Stimulated activated CD4-positive, alpha-beta T cell treated with anti-CD3 and anti-CD28 coated beads, TNF-alpha, amount 100 ng/mL, for 24 hours (primary cell): ENCODE measurements at places on chromosomes 12 and 14.

DNA sequence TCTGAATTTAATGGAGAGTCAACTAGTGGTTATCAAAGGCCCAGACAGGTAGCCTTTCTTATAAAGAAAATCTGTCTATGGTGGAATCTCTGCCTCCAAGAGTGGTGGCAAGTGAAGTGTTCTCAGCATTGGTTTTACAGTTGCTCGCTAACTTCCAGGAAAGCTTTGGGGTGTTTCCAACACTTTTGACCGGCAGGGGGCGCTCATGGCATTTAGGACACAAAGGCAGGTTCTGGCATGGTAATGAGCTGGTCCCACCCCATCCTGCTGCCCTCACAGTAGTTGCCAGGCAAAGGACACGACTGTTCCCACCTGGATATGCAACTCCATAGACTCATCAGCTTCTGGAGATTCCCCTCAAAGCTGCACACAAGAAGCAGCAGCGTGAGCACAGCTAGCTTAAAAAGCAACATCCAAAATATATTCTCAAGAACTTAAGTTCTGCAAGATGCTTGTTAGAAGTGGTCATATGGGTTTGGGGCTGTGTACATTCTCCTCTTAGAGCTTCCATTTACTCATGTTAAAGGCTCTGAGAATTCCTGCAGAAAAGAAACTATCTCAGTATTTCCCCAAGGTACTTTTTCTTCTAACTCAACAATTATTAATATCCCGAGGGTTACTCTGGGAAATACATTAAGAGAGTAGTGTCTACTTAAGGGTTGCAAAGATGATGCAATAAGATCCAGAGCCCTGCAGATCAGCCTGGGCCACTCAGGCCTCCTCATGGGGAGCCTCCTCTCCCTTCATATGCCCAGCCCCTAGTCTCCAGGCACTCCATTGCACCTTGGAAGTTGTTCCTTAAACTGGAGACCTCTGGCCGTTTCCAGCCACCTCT, 14.8 kb downstream of the PROX2 start:
- peak; percentile 82 for DNase-seq

GRCh38 chr14:21924479-21924878, 250.9 kb upstream of the OR4E1 start:
- peak; percentile 37 for DNase-seq

DNA sequence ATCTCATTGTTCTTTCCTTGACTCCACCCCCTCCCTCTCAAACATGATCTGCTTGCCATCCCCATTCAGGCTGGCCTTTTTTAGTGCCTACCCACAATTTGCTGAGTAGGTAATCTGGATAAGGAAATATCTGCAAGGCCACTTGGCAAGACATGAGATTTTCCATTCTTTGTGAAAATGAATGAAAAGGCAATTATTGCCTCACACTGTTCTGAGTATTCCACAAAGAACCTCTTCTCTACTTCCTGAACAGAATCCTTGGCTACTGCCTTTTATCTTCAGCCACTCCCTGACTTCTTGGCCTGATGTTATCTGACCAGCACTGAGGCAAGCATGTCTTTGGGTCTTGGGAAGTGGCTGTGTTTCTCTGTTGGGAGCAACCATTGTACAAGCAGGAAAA, 263.2 kb upstream of the ATP2B1 start:
- no peak for DNase-seq

DNA sequence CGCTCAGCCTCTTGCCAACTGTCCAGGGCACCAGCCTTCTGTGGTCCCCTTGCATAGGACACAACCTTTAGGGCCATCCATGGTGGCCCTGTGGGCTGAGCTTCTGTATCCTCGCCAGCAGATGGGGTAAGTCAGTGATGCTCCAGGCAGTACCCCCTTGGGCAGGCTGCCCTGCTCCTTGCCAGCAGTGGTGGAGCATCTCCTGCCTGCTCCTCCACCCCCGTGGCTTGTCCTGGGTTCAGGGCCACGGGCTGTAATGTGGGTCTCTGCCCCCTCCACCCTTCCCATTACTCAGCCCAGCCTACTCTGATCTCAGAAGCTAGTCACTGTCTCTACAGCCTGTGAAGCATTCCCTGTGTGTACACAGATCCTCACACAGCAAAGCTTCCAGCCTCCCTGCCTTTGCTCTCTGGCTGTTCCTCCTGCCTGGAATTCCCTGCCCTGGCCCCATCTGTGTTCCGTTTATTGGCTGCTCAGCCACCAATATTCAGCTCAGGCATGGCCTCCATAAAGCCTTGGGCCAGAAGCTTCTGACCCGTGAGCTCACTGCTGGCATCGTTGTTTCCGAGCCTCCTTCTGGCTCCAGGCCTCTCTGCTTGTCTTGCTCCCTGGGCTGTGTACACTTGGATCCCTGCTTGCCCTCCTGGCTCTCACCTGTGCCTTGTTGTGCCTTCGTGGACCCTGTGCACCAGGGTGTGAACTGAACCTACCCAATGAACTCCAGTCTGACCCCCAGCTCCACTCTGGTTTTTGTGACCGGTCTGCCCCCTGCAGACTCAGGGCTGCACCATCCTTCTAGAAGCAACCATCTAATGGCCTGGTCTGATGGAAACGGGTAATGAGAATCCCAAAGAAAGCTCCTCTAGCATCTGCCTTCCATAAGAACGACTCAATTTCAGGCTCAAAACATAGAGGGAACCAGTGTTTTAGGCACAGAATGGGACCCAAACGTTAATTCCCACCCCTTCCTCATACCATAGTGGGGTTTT, 177.0 kb upstream of the PRMT8 start:
- DNase-seq, result no peak

- DNase-seq, result no peak
These were observed 46.3 kb upstream of the PTGDR start for GRCh38 chr14:52220924-52221811.

DNA sequence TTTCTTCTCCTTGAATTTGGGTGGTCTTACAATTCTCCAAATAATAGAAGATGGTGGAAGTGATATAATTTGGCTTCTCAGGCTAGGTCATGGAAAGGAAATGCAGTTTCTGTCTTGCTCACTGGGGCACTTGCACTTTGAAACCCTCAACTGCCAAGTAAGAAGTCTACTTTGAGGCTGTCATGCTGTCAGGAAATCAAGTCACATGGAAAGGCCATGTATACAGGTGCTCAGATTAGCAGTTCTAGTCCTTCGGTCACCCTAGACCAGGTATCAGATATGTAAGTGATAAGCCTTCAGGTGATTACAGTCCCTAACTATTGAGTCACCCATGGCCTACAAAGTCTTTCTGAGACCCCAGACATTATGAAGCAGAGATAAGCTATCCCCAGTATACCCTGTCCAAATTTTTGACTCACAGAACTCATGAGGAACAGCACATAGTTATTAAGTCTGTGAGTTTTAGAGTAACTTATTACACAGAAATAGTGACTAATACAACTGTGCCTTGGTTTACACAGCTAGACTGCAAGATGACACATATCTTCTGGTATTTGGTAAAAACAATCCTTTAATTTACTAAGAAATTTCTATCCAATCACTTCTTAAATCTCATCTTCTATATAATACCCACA, 26.3 kb upstream of the BBS10 start:
- no peak for DNase-seq

DNA sequence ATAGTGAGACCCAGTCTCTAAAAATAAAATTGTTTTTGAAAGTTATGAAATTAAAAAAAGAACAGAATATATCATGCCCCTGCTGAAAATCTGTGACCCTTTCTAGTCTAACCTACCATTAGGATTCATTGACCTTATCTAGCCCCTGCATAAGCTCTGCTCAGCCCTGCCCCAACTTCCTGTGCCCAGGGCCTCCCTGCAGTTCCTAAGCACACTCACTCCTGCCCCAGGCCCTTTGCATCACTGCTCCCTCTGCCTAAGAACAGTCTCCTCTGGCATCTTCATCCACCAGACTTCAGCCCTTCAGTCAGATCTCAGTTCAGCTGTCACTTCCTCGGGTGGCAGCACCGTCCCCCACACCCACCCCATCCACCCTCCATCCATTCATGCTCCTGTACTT, 55.4 kb downstream of the SCARB1 start:
- no peak for DNase-seq

DNA sequence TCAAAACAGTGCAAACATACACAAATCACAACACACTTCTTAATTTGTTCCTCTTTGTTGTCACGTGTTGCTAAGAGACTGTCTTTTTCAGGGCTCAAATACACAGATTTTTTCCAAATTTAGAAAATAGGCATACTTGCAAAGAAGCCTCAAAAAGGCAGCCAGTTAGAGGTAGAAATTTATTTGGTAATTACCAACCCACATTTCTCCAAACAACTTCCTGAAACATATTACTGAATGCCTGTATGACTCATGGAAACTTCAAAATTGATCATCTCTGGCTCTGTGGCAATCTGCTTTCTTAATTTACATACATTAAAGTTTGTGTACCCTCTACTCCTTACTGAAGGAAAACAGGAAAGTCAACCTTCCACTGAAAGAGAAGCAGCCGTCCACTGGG, 36.4 kb downstream of the PPM1H start:
- no peak for DNase-seq

GRCh38 chr14:25628978-25629377, 579.0 kb upstream of the STXBP6 start:
- DNase-seq, result no peak

DNA sequence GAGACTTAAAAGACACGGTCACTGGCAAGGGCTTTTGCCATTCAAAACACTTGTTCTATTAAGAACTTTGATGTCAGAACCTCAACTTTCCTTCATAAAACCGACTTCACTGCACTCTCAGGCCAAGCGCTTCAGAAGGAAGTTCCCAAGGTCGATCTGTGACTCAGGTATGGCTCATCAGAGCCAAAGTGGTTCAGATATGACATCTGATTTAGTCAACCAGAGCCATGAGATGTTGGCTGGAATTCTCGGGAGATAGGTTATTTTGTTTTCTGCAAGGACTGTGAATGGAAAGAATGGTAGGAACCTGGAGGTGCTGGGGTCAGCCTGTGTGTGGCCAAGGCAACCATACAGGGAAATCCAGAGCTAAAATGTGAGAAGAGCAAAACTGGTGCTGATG, 445.6 kb downstream of the GLT1D1 start:
- no peak for DNase-seq

DNA sequence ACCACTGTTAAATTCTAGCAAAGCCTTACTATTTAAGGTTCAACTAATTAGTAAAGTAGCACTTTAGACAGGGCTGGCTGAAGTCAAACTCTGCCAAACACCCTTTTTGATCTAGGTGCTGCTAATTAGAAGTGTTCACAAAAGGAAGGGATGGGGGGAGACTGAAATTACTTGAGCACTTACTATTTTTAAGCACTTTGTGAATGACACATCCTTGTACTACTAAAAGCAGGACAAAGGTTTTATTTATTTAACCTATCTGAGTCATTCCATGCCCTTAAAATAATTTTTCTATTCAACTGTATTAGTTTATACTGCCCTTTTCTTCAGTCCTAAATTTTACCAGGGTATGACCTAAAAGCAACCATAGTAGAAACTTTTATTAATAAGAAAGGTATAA, 20.1 kb downstream of the MBIP start:
- DNase-seq, result no peak

GRCh38 chr12:106863189-106863588, 88.7 kb downstream of the RIC8B start:
- no peak for DNase-seq

DNA sequence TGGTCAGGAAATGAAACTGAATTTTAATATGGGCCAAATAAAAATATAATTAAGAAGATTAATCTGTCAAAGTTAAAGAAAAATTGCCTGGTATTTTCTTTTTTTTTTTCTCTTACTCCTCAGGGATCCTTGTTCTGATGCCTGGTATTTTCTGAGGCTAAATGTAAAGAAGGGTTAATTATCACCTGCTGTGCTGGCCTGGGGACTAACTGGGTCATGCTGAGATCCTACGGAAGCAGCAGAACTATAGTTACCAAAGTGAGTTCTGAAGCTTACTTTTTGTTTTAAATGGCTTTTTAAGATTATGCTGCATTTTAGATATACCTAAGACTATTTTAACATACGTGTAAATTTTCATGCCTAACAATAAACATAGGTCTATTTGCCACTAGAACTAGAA, 23.3 kb downstream of the ZC2HC1C start:
- no peak for DNase-seq

GRCh38 chr12:68317047-68317667, 15.0 kb downstream of the MDM1 start:
- peak; percentile 11 for DNase-seq

- no peak for DNase-seq
These were observed 34.5 kb downstream of the SCARB1 start for GRCh38 chr12:124829008-124829707.

GRCh38 chr14:34853041-34853440, 22.1 kb downstream of the BAZ1A start:
- no peak for DNase-seq

- no peak for DNase-seq
These were observed 52.2 kb downstream of the PHETA1 start for GRCh38 chr12:111316671-111317070.

DNA sequence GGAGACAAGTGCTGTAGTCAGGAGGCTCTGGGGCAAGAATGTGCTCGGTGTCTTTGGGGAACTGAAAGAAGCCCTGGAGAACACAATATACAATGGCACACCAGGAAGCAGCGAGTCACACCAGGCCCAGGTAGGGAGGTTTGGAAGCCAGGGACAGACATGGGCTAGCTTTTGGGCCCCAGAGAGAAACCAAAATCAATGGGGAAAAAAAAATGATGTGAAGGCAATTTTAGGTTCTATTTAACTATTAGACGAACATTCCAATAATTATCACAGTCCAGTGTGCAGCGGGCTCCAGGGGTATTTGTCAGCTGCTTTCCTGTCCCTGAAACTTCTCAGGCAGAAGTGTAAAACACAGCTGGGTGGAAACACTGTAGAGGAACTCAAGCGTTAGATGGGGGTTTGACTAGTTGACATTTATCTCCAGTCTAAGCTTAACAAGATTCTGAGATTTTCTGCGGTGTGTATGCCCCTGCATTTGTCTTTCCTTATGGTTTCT, 21.8 kb upstream of the EGLN3 start:
- no peak for DNase-seq

DNA sequence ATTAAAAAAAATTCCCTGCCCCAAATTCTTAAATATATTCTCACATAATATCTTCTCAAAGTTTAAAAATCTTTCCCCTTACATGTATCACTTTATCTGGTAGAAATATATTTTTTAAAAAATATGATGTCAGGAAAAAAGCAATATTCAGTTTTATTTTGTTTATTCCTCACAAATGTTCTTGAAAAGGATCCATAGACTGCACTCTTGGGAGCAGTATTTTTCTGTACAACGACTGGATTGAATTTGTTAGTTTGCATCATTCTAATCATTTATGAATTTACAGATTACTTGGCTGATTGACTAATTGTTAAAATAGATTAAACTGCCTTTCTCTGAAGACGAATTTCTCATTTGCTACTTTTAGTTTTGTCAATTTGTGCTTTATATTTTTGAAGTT, 468.1 kb upstream of the NOVA1 start:
- DNase-seq, result no peak

GRCh38 chr12:110688446-110689280, at the start of gene HVCN1:
Gene HVCN1 (minus strand): TSS chr12:110689115. CDS start chr12:110683245, 5,870 bp downstream.
- no peak for DNase-seq

DNA sequence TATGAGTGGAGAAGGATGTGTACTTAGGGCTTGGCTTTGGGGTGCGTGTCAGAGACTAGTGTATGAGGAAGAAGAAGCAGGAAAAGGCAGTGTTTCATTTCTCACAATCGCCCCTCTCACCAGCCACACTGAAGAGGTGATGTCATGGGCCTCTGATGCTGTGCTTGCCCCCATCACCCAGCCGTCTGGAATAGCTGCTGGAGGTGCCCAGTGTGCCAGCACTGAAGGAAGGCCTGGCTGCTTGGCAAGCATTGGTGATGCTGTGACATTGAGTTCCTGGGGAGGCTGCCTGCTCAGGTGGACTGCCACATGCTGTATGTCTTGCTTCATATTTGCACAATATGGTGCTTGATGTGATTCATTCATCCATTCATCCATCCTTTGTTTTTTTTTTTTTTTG, 56.2 kb downstream of the CRADD start:
- DNase-seq, result no peak
